Glomerular endothelial cell (primary cell): ENCODE measurements at places on chromosomes 16 and 17.

DNA sequence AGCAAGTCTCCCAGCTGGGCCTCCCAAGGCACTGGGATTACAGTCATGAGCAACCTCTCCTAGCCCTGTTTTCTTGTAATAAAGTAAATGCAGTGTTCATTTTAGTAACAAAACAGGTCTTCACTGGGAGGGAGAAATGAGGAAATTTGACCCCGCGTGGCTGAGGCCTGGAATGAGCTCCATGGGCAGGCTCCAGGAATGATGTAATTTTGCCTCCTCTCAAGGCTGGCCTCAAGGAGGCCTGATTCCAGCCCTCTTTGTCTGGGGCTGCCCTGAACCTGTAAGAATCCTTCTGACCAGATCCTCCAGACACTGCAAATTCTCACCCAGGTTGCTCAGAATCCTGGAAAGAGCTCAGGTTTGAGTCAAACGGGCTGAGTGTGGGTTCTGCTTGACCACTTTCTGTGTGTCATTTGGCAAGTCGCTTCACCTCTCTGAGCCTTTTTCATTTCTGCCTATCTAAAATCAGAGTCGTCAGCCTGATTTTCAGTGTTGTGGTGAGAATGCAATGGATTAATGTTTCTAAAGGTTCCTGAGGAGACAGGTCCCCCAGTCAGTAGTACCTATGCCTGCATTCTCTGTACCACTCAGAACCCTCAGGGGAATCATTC, 57.1 kb downstream of the RAB11FIP4 start:
- DNase-seq, result no peak

DNA sequence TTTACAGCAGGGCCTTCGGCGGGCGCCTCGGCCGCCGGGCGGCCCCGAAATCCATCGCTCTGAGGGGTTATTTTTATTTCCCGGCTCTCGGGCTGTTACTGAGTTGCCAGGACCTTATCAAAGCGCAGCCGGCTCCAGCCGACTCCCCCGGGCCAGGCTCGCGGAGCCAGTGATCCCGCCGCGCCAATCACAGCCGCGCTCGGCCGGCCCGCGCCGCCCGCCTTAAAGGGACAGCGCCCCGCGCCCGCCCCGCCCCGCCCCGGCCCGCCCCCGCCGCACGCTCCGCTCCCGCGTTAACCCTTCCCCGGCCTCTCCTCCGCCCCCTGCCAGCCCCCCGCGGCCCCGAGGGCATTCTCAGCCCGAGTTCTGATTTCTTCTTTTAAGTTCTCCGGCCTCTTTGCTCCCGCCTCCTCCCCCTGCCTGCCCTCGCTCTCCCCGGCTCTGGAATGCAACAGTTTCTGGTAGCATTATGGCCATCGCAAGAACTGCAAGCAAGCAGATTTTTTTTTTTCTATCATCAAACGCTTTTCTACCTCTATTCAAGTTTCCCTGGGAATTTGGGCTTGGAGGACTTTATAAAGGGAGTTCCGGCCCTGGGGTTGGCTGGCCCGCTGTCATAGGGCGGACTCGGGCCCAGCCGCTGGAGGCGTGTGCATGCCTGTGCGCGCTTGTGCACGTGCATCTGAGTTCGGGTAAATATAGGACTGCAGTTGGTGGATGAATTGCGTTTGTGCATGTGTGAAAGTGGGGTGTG, at the start of gene AXIN2:
AXIN2 (minus strand) TSS at position 197 of the 754 bp plus-strand sequence. CDS start 3,028 bp downstream, outside the sequence.
- DNase-seq, result no peak

DNA sequence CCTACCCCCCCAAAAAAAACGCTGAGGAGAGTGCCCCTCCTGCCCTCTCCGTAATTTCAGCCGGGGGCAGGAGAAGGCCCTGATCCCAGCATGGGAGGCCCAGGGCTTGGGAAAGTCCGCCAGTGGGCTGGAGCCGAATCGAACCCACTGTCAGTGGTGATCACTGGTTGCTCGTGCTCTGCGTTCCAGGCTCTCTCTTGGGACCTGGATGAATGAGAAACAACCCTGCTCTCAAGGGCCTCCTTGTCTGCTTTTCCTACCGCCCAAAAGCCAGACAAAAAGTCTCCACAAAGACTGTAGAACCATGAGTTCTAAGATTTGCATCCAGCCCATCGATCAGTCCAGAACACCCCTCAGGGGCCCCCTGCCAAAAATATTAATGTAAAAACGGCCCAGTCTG, 8.1 kb downstream of the ARHGAP23 start:
- no peak for DNase-seq

- DNase-seq, result no peak
These were observed 207.6 kb downstream of the MRTFB start for GRCh38 chr16:14278749-14279148.

DNA sequence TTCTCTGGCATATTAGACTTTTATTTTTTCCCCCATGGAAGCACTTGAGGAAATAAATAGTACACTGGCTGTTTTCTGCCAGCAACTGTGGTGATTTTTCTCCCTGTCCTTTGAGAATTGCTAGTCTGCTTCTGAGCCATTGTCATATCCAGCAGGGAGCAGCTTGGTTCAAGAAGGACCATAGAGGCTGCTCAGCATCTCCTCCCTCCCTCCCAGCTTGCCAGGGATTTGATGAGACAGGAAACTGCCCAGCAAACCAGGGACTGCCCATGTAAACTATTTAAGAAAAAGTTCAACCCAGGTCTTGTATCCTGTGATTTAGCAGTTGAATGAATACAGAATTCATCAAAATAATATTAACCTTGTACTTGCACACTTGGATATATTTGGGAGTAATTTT, 39.5 kb downstream of the CYB5B start:
- DNase-seq, result no peak

DNA sequence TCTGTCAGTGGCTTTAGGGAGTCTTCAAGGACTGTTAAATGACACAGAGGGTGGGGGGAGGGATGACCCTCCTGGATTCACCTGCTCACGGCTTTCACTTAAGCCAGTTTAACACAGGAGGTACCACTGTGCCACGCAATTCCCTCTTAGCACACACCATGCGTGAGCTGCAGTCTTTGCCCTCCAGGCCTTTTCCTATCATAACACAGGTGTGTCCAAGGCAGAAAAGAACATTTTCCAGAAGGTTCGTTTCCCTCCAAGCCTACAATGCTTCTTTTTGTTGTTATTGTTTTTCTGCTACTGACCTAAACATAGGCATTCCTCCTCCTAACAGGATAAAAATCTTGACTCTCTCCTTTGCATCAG, 1.1 kb downstream of the ZFHX3 start:
- DNase-seq, result no peak

DNA sequence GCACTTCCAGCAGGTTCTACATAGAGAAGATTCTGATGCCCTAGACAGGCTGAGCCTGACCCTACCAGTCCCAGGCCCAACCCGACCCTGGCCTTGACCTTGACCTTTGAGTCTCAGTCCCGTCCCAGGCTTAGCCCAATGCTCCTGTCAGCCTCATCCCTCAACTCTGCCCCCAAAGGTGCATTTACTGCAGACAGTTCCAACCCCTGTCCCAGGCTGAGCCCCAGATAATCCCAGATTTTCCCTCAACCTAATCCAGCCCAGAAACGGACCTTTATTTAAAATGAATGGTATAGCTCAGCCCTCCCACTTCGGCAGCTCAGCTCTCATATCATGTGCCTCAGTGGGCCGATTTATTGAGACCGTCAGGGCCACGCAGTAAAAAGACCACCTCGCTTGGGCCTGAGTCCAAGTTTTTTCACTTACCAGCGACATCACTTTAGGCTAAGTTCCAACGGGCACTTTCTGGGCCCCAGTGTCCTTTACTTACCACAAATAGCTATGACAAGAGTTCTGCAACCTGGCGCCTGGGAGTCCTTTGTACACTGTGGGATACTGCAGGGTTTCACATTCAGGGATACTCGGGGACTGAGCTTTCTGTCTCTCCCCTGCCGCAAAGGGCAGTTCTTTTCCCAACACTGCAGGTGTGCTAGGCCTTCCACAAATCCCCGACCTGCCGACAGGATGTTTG, 89.5 kb downstream of the WSCD1 start:
- DNase-seq, result no peak

GRCh38 chr16:85643631-85644030, 30.5 kb downstream of the GSE1 start:
- no peak for DNase-seq

GRCh38 chr17:31494259-31495021, 103.0 kb downstream of the RAB11FIP4 start:
- no peak for DNase-seq

DNA sequence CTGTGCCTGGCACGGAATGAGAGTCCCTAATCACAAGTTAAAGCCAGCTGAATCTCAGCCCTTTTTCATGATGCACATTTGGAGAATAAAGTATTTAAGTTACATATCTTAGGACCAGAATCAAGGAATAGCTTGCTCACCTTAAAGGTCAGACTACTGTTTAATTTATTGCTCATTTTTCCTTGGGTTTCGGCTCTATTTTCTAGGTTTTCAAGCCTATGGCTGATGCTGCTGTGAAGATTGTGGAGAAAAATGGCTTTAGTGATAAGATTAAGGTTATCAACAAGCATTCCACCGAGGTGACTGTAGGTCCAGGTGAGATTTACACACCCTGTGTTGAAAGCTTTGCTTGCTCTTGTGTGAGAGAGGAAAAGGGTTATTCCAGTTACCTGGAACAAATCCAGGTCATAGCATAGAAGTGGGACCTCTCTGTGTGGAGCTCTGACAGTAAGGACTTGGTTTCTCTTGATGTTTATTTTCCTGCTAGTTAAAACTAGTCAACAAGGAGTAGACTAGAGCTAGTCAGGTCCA, 18.1 kb downstream of the PRMT7 start:
- DNase-seq, result no peak

GRCh38 chr17:82382933-82383255, 11.3 kb downstream of the UTS2R start:
- DNase-seq, result no peak

GRCh38 chr16:3873482-3874173, 6.9 kb downstream of the CREBBP start:
- DNase-seq, result no peak

- no peak for DNase-seq
These were observed 320.2 kb downstream of the MAP2K6 start for GRCh38 chr17:69734656-69735055.

- peak; percentile 18 for DNase-seq
These were observed 33.5 kb downstream of the GRIN2C start for GRCh38 chr17:74825952-74826719.

DNA sequence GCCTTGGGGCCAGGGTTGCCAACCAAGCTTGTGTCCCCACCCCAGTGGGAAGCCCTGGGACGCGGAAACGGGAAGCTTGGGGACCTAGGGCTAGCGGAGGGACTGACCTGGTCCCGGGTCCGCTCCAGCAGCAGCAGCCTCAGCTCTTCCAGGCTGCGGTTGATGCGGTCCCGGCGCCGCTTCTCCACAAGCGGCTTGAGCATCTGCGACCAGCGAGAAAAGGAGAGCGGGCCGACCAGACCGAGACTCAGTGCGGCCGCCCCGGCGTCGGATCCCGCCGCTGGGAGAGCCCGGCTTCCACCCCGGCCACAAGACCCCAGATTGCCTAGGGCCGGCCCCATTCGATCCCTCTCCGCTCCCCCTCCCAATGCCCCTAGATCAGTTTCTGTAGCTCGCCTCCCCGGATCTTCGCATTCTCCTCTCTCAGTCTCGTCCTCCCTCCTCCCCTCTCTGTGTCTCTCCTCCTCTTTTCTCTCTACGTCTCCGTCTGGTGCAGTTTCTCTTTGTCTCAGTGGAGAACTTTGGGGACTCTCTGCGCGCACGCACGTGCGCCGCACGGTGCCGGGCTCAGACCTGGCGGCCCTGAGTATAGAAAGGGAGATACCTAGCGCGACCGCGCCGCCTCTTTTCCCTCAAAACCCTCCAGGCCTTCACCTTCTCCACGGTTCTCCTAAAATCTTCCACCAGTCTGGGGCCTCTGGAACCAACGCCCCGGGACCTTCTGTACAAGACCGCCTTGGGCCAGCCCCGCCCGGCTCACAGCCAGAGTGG, 797 bp downstream of the HES7 start:
- no peak for DNase-seq
